HCT116 (cell line): ENCODE measurements at places on chromosomes 5 and 9. TPM values are rescaled to one million over a fixed set of nuclear protein-coding genes. Genes with fewer than 3 reads are reported as not detected.

DNA sequence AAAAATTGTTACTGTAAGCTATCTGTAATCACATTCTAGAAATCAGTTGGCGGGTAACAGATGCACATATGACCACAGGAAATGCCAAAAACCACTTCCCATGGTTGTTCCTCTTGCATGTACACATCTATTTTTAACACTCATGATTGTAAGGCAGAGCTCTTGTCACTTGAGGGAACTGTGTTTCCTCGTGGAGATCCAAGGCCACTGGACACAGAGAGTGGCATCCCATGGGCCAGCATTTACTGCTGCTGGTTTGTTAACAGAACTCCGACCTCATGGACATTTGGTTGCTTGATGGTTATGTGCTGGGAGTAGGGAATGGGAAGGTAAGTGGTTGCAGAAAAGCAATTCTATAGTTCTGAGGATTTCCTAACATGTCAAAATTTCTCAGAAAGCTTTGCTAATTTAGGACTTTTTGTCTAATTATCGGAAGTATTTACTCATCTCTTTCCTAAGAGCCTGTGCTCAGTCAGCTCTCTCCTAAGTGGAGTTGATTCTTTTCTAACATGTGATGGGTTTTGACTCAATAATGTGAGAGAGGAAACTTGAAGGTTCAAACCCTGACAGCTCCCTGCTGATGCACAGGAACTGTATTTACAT is 202.0 kb upstream of the NR3C1 start:
- no peak for DNase-seq

GRCh38 chr5:3886524-3887451 is 291.2 kb downstream of the IRX1 start:
- no peak for DNase-seq

The PCDHGB7 gene
- 0.54 TPM for total RNA-seq

DNA sequence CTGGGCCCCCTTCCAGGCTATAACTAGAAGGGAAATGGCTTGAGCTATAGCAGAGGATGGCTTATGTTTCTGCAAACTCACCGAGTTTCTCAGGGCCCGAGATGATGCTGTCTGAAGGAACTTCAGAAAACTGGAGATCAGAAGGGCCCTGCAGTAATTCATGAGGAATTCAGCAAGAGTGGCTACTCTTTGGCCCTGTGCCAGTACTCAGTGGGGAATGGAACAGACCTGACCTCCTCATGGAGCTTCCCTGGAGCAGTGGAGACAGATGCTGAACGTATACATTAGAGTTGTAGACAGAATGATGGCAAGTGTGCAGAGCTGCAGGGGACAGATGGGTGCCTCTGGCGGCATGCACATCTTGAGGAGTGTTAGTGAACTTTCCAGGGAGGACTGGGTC is 17.3 kb upstream of the SMIM32 start:
- DNase-seq = no peak

DNA sequence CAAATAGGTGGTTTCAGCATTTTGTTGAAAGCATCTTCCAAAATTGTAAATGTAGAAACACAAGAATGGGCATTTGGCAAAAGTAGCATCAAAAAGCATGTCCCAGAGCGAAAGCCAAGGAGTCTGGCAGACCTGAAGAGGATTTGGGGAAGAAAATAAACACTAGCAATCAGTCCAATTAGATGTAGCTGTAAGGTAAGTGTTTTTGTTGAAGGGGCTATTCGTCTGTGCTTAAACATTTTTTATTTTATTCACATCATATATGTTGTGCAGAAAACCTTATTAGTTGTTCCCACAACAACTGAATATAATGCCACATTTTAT is 954.1 kb upstream of the COX7C start:
- DNase-seq = no peak

The KCNT1 gene
- total RNA-seq = 0.17 TPM

DNA sequence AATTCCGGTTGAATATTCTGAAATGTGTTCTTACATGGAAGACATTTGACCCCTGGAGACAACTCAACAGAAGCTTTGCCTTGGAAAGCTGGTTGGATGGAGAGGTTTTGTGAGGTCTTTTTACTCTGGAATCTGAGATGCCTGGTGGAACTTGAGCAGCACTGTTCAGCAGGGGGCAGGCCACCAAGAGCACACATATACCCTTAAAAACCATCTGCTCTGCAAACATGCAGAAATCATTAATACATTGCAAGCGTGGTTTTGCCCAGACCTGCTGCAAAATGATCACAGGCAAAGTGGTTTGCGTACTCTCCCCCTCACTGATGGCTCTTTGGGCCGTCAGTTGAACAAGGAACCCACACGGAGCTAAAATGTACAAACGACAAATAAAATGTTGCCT is 32.8 kb upstream of the DAP start:
- DNase-seq = no peak

The BRD3OS gene
- 17.0 TPM for total RNA-seq

DNA sequence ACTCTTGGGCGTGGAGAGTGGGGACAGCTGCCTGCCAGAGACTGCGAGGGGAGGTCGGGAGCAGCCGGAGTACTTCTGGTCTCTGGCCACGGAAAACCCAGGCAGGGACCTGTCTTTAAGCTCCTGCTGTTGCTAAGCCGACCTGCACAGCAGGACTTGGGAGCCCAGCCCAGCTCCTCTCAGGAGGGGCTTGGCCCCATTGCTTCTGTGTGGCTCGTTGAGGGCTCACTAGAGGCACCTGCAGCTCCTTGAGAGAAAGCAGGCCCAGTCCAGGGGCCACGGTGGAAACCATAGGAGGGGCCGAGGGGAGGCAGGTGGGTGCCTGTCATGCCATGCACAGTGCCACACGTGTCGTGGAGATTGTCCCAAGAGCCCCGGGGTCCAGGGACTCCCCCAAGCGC is 3.3 kb upstream of the LCN2 start:
- no peak for DNase-seq

DNA sequence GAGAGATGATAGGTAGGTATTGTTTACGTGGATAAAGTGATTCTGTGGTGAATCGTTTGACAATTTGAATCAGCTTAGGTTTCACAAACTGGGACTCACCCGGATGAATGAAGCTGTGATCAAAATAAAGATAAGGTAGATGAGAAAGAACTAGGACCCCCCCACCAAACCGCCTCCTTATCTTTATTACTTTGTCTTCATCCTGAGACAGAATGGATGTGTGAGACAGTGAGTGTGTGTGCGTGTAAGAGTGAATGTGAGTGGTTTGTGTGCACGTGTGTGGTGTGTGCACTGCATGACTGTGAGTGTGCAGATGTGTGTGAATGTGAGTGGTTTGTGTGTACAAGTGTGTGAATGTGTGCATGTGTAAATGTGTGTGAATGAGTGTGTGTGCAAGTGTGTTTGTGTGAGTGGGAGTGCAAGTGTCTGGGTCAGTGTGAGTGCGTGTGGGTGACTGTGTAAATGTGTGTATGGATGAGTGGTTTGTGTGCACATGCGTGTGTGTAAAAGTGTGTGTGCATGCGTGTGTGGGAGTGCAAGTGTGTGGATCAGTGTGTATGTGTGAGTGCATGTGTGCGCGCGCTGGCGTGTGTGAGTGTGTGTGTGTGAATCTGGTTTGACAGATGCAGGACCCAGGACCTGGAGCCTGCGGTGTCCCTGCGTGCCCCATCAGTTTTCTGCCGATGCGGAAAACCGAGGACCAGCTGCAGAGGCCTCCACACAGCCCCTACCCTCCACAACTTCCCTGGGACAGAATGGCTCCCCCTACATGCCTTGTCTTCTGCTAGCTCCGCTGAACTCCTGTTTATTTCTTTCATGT is 11.4 kb upstream of the ENG start:
- no peak for DNase-seq

DNA sequence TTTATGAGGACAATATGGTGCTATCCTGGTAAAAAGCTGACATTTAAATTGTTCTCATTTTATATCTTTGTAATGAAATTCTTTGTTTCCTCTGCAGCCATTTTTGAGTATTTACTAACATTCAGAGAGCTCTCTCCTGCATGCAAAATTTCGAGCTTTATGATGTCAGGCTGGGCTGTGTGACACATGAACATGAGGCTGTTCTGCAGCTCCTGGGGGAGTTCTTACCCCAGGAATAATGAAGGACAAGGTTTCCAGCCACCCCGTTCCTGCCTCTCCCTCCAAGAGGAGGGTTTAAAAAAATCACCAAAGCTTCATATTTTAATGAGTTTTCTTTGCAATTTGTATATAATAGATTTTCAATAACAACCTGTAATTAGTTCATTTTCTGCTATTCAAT is 252.4 kb downstream of the HSPA4 start:
- no peak for DNase-seq

GRCh38 chr9:135910216-135910615 is 2.9 kb upstream of the CAMSAP1 start:
- DNase-seq = no peak

The FOXI1 gene
- not detected for total RNA-seq

The PCA3 gene
- total RNA-seq = not detected

GRCh38 chr5:54520940-54521339 is 3.4 kb downstream of the SNX18 start:
- DNase-seq = no peak

The PKD2L2 gene
- not detected for total RNA-seq
